Mesothelial cell of epicardium (in vitro differentiated cells): ENCODE measurements at places on chromosomes 11 and 22.

GRCh38 chr11:59088162-59088561 is 2.1 kb downstream of the GLYATL1B start:
- no peak for DNase-seq

GRCh38 chr11:111457731-111458368 is 54.3 kb downstream of the BTG4 start:
- no peak for DNase-seq

DNA sequence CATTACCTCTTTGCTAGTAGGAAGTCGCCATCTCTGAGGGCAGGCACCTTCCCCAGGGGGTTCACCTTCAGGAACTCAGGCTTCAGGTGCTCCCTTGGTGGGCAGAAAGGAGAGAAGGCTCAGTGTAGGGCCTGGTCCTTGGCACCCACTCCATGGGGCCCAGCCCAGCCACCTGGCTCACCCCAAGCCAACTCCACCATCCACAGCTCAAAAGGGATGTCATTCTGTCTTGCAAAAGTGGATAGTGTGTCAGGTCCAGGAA is 2.7 kb upstream of the GSTT4 start:
- DNase-seq: no peak

DNA sequence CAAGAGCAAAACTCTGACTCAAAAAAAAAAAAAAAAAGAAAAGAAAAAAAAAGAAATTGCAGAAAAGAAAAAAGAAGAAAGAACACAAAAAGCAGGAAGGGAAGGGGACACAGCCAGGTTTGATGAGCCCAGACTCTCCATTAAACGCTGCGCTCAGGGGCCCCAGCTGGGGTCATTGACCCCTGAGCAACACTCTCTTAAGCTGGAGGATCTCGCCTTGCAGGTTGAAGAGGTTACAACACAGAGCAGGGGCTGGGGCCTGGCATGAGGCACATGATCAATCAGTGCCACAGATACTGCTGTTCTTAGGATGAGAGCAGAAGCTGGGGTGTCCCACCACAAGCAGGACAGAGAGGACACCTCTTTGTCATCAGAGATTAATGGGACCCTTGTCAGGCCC is 7.8 kb downstream of the FGF3 start:
- DNase-seq: no peak

DNA sequence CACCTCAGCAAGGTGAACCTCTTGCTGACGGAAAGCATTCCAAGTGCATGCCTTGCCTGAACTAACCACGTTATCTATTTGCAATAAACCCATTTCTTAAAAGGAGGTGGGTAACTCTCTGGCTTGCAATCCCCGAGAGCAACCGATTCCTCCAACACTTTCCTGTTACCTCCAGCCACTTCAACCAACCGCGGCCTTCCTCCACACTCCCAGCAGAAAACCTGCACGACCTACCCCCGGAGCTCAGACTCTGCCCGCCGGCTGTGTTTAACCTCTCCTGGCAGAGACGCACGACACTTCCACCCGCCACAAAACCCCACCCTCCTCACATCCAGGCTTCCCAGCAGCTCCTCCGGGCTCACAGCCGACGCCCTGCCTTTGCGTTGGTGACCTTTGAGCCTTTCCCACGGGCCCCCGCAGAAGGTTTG is 708 bp downstream of the SCO2 start:
- DNase-seq: no peak

GRCh38 chr11:117186431-117186761 is 7.9 kb downstream of the SIDT2 start:
- no peak for DNase-seq

DNA sequence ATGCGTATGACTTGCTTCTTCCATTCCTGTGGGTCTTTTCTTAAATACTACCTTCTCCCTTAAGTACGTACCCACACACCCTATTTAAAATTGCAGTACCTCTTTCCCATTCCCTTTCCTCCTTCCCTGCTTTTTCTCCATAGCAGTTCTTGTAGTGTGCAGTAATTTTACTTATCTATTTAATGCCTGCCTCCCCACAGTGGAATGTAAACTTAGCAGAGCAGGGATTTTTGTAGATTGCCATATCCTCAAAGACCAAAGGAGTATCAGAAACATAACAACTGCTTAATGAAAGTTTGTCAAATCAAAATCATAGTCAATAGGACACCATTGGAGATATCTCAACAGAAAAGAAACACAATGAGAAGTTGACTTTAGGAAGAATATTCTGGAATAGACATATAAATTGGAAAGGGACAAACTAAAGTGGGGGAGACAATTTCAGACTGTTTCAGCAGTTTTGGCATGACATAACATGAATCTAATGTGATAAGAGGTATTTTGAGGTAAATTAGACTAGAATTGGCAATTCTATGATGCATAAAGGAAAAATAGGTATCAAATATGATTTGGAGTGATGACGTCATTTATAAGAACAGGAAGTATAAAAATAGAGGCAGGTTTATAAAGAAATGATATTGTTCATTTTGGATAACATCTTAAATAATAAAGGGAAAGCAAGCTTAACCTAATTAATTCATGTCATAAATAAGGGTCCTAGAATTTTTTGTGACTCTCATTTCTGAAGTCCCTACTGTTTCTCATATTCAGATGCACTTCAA is 188.4 kb downstream of the SOX6 start:
- DNase-seq: no peak

GRCh38 chr11:10511181-10511621 is 29.8 kb downstream of the RNF141 start:
- no peak for DNase-seq

GRCh38 chr22:46029574-46030200 is 52.7 kb upstream of the WNT7B start:
- peak; percentile 0 for DNase-seq

GRCh38 chr11:130381317-130381716 is 47.1 kb downstream of the ADAMTS8 start:
- no peak for DNase-seq

DNA sequence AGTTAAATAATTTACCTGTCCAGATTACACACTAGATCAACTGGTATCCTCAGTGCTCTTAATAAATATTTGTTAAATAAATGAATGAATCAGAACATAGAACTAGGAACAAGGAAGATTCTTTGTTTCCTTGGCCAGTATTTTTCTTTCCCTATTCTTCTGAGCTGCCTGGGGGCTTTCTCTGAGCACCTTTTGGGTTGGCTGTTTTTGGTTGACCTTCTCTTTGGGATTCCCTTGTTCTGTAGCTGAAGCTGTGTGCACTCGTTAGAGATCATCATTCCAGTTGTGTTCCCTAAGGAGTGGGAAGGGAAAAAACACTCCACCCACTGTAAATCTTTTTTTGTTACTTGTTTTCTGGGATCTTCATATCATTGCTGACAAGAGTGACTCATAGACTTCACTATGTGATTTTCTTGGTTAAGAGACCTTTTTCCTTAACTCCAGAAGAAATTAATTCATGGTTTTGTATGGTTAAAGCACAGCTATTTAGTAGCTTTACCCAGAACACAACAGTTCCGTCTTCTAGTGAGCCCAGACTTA is 84.3 kb downstream of the STIM1 start:
- DNase-seq: no peak

DNA sequence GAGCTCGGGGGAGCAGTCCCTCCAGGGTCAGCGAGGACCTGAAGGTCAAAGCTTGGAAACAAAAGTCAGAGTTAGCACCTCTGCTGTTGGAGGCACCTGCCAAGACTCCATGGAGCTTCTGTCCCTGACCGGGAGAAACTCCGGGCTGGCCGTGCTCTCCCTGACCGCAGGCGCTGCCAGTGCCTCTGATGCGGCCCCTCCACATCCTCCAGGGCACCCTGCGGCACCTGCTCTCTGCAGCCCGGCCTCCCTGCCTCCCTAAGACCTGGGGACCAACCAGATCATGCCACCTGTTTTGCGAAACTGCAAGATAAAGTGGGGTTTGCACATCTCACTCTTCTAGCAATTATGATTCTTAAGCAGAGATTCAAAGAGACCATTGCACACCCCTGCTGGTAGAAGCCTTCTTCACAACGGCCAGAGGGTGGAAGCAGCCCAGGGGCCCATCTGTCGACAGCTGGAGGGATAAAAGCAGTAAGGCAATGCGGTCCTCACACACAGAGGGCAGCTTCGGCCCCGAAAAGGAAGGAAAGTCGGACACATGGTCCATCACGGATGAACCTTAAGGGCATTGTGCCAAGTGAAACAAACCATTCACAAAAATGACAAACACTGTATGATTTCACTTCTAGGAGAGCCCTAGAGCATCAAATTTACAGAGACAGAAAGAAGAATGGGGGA is 477.1 kb downstream of the BRD1 start:
- DNase-seq: no peak

- DNase-seq: no peak
These were observed 1086.1 kb upstream of the CNTN5 start for GRCh38 chr11:97934572-97935208.

GRCh38 chr11:132343445-132344175 is 973.2 kb downstream of the NTM start:
- no peak for DNase-seq

- no peak for DNase-seq
These were observed 35.4 kb upstream of the LINC01488 start for GRCh38 chr11:69446108-69446507.

- DNase-seq: no peak
These were observed 380.0 kb downstream of the INSC start for GRCh38 chr11:15494740-15495139.

- no peak for DNase-seq
These were observed 23.9 kb downstream of the FADD start for GRCh38 chr11:70226967-70227366.

DNA sequence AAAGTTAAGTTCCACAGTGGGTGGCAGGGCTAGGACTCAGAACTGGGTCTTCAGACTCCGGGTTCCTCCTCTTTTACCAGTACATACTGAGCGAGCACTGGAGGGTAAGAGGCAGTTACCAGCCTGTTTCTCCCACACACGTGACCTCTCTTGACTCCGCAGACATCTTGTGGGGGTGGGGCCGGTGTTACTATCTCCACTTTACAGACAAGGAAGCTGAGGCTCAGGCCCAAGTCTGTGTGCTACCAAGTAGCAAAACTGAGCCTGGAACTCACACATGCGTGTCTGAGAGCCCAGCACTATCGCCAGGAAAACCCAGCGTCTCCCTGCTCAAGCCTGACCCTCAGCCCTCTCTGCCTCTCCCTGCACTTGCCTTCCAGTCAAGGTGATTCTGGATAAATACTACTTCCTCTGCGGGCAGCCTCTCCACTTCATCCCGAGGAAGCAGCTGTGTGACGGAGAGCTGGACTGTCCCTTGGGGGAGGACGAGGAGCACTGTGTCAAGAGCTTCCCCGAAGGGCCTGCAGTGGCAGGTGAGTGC is 16.0 kb upstream of the SMIM35 start:
- no peak for DNase-seq

- DNase-seq: no peak
These were observed 1164.4 kb downstream of the BRD1 start for GRCh38 chr22:48663297-48663696.

DNA sequence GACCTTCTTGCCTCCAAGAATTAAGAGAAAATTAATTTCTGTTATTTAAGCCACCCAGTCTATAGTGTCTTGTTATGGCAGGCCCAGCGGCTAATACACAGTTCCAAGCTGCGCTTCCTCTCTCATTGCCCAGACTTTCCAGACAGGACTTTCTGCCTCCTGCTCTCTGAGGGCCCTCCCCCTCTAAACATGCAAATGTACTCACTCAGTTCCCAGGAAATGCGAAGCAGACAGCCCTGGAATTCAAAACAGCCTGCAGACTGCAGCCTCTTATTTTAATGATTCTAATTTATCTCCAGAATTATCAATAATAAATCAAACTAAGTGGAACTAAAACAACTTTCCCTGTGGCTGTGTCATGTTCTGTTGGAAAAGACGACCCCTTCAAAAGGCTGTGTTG is 115.5 kb upstream of the ISX start:
- DNase-seq: no peak

GRCh38 chr22:30806391-30806861 is 111.8 kb downstream of the OSBP2 start:
- DNase-seq: no peak

DNA sequence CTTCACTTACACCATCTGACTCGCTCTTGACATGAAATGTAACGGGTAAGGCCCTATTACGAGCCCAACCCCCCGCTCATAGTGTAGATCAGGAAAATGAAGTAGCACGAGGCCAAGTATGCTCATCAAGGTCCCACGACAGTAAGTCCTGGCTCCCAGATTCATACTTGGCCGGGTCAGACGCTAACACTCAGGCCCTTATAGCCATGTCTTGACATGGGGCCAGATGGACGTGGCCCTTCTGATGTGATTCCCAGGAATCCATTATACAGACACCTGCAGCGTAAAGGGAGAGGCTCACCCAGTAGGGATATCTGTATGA is 175.1 kb downstream of the CEP164 start:
- no peak for DNase-seq

DNA sequence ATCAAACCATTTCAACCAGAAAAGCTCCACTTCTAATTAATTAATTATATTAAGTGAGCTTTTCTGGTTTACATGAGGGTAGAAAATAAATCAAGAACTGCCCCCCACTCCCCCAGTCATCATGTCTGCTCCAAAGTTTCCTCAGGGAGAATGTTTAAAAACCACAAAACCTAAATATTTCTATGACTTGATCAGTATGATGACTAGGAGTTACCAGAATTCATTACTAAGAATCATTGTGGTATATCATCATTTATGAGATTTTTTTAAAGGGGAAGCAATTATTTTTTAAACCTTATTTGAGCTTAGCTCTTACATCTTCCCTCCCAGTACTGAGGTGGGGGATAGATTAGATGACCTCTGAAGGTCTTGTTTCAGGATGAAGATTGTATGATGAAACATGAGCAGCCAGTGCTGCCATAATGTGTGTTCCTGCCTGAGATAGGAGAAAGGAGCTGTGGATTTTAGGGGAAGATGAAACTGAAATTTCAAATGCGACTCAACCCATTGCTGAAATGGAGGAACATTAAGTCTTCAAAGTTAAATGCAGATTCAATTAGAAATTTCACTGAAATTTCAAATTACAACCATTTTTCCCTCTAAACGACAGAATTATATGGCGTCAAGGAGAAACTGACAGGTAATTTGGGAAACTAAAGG is 401.3 kb upstream of the CADM1 start:
- no peak for DNase-seq
